ENCODE measurements at places on chromosomes 12 and 14.

DNA sequence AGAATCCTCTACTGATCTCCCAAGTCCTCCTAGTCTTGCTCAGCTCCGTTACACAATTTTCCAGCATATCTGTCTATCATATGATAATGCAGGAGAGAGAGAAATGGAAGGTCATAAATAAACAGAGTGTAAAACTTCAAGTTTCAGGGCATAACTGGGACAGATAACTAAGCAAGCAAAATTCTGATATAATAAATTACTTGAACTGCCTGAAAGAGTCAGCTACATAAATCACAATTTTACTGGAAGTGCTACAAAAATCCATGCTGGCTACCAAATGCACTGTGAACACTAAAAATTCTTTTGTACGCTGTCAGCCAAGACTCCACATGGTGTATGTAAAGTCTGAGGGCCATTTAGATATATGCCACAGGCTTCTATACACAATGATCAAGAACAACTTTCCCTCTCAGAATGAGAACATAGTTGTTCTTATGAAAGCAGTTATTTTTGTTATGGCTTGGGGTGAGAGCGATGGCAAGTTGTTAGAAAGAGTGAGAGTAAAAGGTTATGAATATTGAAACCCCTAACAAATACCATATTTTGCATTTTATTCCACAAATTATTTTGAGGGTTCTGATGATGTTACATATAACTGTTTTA lies 41.1 kb downstream of the GRIP1 start:
- no peak for DNase-seq

- peak; percentile 66 for DNase-seq
Measured at GRCh38 chr14:78644824-78645559, 474.8 kb downstream of the NRXN3 start.

DNA sequence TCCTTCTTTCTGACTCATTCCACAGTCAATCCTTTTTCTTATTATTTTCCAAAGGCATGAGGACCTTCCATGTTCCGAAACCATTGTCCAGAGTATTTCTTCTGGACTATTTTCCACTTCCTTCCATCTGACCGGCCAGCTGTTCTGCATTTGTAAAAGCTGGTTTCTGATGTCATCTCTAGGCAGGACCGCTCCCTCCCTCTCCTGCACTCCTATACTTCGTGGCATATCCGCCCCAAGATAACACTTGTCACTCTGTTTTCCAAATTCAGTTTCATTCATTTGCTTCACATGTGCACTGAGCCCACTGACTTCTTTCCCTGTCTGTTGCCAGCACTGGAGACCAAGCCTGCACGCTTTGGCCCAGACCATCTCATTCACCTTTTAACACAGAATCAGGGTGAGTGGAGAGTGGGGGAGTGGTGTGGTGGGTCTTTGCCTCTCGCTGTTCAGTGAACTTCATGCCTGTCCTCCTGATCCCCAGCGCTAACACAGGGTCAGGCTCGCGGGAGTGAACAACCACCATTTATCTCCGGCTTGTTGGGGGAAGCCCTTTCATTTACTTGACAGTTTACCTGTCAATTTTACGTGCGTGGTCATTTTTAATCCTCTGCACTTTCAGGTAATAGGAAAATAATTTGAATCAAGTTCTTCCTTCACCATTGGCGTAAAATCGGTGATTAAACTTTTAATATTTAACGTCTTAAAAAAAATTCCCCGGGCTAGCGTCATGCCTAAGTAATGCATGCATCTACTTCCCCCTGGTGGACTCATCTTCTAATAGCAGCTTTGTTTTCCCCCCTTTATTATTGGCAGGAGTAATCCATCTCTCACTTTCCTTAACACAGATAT lies 52.5 kb downstream of the C12orf75 start:
- DNase-seq: peak; percentile 62

- no peak for DNase-seq
Measured at GRCh38 chr12:56469007-56469930, 891 bp downstream of the SPRYD4 start.

DNA sequence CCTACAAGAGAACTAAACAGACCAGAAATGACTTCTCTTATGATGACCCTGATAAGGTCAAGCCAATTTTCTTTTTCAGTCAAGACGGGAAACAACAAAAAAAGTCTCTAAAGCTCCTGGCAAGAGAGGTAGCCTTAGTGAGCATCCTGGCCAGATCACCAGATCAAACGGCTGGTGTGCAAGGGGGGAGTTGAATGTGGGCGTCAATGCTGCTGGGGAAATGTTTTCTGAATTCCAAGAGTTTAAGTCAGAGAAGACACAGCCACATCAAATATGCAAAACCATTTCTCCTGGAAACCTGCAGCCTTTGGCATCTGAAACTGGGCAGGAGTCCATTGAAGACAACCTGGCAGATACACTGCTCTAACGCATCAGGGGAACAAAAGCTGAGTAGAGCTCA lies 16.0 kb upstream of the SELPLG start:
- DNase-seq: peak; percentile 36

DNA sequence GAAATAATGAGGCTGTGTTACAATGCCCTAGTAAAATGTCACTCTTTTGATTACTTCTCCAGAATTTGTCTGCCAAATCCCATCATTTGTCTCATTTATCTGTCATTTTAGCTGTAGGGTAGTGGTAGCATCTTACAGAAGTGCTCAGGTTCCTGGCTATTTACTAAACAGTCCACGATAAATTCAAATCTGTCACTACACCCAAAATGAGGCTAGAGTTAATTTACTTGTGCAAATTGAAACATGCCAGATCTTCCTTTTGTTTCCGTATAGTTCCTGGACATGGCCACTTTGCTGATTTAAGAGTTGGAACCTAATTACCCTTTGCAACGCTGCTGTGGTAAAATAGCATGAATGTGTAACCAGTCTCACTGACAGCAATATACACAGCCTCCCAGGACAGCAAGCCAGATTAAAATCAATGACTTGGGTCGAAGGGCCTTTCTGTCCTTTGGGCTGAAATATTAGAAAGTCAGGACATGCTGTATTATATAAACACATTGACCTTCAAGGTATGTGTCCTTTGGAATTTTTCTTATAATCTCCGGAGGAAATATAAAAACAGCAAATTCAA lies 485.4 kb downstream of the MDGA2 start:
- DNase-seq: no peak

DNA sequence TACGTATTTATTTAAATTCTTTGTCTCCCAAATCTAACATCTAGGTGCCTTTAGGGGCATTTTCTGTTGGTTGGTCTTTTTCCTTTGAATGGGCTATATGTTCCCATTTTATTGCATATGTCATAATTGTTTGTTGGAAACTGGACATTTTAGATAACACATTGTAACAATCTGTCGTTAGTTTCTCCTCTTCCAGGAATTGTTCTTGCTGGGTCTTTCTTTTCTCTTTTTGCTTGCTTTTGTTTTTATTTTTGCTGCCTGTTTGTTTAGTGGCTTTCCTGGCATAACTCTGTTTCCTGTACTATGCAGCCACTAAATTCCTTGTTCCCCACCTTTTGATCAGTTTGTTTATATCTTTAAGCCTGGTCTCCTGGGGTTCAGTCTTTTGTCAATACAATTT lies 244.3 kb upstream of the RTL1 start:
- DNase-seq: no peak

DNA sequence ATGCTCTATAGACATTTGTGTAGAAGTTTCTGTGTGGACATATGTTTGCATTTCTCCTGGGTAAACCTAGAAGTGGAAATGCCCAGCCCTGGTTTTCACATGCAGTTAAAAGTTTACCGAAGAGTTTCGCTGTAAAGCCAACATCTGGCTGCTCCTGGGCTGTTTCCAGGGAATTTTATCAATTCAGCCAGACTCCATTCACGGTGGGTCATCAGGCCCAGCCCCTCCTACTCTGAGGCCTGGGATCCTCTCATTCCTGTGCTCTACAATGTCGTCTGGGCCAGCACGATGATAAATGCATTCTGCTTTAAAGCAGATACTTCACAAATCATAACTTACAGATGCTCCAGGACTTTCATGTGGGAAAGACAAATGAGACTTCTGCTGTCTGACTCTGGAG lies 7.1 kb downstream of the NUAK1 start:
- peak; percentile 75 for DNase-seq

DNA sequence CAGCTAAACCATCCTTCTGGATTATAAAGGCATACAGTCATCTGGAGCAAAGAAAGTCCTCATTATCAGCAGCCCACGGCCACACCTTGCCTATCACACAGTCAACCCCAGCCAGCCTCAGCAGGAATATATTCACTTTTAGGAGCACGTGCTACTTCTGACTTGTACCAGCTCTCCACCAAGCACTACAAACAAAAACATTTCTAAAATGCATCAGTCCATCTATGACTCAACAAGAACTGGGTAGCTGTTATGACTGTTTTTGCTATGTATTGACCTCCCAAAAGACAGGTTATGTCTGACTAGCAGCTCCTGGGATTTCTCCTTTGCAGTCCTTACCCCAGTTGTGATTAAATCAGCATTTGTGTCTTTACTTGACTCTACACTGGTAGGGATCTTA lies 31.2 kb downstream of the NUAK1 start:
- no peak for DNase-seq

DNA sequence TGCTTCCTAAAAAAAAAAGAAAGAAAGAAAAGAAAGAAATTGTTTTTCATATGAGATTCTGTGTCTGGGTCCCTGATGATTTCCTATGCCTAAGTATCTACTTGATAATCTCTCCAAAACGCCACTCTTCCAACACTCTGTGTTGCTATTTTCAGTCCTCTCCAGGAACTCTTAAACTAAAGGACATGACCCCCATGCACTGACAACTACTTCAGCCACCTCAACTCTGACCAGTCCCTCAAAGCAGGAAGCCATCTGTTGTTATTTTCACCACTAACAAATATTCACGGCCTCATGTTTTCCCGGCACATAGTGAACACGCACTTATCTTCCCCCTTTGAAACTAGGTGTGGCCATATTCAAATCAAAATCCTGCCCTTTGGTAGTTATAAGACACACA lies 259.3 kb downstream of the PPFIA2 start:
- DNase-seq: no peak

DNA sequence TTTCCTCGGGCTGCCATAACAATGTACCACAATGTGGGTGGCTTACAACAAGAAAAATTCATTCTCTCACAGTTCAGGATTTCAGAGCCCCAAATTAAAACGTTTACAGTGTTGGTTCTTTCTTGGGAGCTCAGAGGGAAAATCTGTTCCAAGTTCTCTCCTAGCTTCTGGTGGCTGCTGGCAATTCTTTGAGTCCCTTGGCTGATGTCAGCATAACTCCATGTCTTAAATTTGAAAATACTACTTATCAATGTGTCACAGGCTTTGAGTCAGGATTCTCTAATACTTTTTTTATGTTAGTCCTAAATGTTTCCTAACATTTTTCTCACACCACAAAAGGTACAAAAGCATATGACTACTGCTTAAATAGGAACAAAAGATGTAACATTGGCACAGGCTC lies 198.4 kb upstream of the ATXN7L3B start:
- DNase-seq: no peak

- DNase-seq: no peak
Measured at GRCh38 chr14:103273145-103273744, 60.8 kb upstream of the EIF5 start.

- DNase-seq: no peak
Measured at GRCh38 chr14:93880021-93880820, 46.9 kb upstream of the FAM181A start.

- DNase-seq: peak; percentile 97
Measured at GRCh38 chr12:107402041-107403022, 283.3 kb upstream of the PWP1 start.

DNA sequence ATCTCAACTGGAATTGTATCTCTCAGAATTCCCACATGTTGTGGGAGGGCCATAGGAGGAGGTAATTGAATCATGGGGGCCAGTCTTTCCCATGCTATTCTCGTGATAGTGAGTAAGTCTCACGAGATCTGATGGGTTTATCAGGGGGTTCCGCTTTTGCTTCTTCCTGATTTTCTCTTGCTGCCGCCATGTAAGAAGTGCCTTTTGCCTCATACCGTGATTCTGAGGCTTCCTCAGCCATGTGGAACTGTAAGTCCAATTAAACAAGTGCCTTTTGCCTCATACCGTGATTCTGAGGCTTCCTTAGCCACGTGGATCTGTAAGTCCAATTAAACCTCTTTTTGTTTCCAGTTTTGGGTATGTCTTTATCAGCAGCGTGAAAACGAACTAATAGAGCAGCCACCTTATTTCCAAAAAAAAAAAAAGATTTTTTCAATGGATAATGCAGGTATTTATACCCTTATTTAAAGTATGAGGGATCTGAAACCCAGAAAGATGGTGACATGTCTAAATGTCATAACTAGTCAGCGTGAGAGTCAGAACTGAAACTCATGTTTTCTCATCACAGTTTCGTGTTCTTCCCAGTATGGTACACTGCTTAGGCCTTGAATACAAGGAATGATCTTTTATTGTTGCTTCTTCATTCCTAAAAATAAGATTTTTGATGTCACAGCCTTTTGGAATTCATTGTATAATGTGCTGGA lies 89.6 kb downstream of the ERC1 start:
- no peak for DNase-seq
